Activated naive CD8-positive, alpha-beta T cell treated with anti-CD3 and anti-CD28 coated beads, Interleukin-2, amount 10 ng/mL, durations not matched to agents 7 days and 5 days (primary cell): ENCODE measurements at places on chromosomes 13 and 19. TPM values are rescaled to one million over a fixed set of nuclear protein-coding genes. Genes with fewer than 3 reads are reported as not detected.

- H3K4me3 ChIP-seq: no peak overlapping the region
- no peaks in the 10 kb centered on the region for H3K27me3 ChIP-seq
- H3K27ac ChIP-seq: no peak overlapping the region
- no peaks in the 10 kb centered on the region for H3K36me3 ChIP-seq
- DNase-seq: no peak
Observed at GRCh38 chr13:93716623-93717022, 490.0 kb downstream of the GPC6 start.

- no peak overlapping the region for H3K27ac ChIP-seq
- DNase-seq: no peak
- no peak overlapping the region for H3K4me3 ChIP-seq
- H3K4me1 ChIP-seq: no peaks in the 10 kb centered on the region
- H3K27me3 ChIP-seq: peaks cover 3% of the 10 kb centered on the region
Observed at GRCh38 chr13:102555914-102556553, 40.8 kb upstream of the TPP2 start.

DNA sequence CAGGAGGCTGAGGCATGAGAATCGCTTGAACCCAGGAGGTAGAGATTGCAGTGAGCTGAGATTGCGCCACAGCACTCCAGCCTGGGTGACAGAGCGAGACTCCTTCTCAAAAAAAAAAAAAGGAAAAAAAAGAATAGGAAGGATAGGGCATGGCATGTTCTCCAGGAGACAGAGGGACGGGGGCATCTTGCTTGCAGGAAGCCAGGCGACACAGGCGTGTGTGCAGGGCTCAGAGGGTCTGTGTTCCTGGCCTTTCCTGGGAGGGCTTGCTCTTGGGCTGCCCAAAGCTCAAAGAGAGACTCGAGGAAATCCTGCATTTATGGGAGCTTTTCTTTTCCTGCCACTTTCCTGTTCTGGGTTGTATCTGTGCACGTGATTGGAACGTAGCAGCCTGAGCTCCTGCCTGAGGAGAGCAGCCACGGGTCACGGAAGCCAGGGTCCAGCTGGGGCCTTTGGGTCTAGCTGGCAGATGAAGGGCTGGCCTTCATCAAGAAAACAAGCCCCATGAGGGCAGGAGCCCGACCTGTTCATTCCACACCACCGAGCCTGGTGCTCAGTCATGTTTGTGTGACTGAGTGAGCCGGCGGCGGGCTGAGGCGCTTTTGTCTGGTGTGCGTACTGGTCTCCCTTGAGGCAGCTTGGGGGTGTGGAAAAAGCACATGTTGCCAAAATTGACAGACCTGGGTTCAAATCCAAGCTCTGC lies 44.5 kb downstream of the CAPN12 start:
- peaks cover 7% of the 10 kb centered on the region for H3K36me3 ChIP-seq
- no peak for DNase-seq
- H3K27me3 ChIP-seq: no peaks in the 10 kb centered on the region

GRCh38 chr13:112956571-112957294 lies 12.3 kb upstream of the MCF2L start:
- H3K36me3 ChIP-seq: no peaks in the 10 kb centered on the region
- peaks cover 3% of the 10 kb centered on the region for H3K27me3 ChIP-seq
- no peak overlapping the region for H3K4me3 ChIP-seq
- no peak overlapping the region for H3K27ac ChIP-seq

- no peak for DNase-seq
- no peaks in the 10 kb centered on the region for H3K4me1 ChIP-seq
- H3K27me3 ChIP-seq: peaks cover 2% of the 10 kb centered on the region
- no peak overlapping the region for H3K4me3 ChIP-seq
- H3K27ac ChIP-seq: no peak overlapping the region
- no peaks in the 10 kb centered on the region for H3K36me3 ChIP-seq
Observed at GRCh38 chr13:78430166-78430791, 173.1 kb downstream of the POU4F1 start.

DNA sequence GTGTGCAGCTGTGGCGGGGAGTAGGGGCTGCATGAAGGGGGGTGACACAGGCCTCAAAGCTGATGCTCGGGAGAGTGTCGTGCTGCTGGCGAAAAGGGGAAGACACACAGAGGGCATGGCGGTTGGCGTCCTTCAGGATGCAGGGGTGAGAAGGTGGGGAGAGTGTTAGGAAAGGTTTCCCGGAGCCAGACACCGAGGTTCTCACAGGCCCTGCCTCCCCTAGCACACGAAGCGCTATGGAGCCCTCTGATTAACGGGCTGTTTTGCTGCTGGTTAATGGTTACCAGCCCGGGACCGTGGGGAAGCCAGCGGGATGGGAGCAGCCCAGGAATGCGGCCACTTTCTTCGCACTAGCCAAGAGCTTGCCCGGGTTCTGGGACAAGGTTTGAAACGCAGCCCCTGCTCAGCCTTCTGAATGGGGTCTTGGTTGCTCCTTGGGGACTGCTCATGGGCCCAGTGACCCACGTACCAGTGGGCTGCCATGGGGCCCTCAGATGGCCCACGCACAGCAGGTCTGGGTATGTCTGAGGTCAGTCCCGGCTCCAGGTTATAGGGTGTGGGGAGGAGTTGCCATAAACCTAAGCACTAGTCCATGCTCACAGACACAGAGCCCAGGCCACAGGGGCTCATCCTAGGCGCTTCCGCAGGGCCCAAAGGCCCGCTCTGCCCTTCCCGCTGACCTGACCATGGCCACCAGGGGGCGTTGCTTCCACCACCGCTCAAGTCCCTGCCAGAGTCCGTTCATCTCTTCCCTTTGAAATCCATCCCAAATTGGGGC lies 31.3 kb upstream of the ISYNA1 start:
- no peak overlapping the region for H3K4me3 ChIP-seq
- H3K27me3 ChIP-seq: no peaks in the 10 kb centered on the region
- peaks cover 7% of the 10 kb centered on the region for H3K36me3 ChIP-seq
- H3K4me1 ChIP-seq: peaks cover 14% of the 10 kb centered on the region

DNA sequence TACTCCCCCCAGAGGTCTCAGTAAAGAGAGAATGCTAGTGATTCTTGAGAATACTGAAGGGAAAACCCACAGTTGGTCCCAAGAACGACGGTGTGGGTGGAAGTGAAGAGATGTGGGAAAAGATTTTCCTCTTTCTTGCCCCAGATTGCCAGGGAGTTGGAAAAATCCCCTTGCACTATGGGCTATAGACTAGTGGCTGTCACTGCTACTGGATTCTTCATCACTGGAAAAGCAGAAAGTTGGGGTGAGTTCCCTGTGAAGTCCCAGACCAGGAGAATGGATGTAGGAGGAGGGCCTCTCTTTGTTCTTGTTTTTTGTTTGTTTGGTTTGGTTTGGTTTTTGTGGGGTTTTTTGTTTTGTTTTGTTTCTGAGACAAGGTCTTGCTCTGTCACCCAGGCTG lies 11.4 kb downstream of the LYPD3 start:
- no peaks in the 10 kb centered on the region for H3K36me3 ChIP-seq
- DNase-seq: no peak
- peaks cover 6% of the 10 kb centered on the region for H3K4me1 ChIP-seq

DNA sequence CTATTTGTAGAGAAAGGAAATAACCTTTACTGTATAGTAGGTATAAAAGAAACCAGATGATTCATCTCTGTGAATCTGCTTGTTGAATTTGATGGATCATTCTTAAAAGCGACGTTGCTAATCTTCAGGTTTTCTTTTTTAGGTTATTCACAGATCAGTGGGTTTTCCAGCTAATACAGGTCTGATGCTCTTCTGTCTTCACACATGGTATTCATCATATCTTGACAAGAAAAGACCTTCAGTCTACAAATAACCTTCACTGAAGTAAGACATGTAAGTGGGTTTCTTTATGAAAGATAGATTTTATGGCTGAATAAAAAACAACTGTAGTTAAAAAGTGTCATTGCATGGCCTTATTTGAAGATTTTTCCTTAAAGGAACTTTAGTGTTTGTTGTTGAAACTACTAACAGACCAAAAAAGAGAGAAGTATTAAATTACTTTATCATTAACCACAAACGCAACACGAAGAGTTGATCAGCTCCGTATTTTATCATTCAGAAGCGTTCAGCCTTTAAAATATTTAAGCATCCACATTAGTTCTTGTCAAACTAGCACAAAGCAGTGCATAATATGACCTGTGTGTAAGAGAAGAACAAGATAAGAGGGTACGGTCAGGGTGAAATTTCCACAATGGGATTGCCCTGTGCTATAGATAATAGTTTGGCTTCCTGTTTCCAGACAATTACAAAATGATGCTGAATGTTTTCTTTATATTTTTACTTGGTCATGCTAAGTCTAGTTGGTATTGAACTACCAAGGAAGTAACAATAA lies 299.5 kb downstream of the MZT1 start:
- H3K4me3 ChIP-seq: no peak overlapping the region
- no peaks in the 10 kb centered on the region for H3K4me1 ChIP-seq
- no peaks in the 10 kb centered on the region for H3K36me3 ChIP-seq

GRCh38 chr19:6652805-6653094 lies 17.2 kb downstream of the TNFSF14 start:
- DNase-seq: no peak
- no peaks in the 10 kb centered on the region for H3K27me3 ChIP-seq
- H3K4me1 ChIP-seq: peaks cover 51% of the 10 kb centered on the region
- H3K36me3 ChIP-seq: peaks cover 8% of the 10 kb centered on the region
- H3K27ac ChIP-seq: peak overlapping the region; percentile 83
- peak overlapping the region; percentile 24 for H3K4me3 ChIP-seq

DNA sequence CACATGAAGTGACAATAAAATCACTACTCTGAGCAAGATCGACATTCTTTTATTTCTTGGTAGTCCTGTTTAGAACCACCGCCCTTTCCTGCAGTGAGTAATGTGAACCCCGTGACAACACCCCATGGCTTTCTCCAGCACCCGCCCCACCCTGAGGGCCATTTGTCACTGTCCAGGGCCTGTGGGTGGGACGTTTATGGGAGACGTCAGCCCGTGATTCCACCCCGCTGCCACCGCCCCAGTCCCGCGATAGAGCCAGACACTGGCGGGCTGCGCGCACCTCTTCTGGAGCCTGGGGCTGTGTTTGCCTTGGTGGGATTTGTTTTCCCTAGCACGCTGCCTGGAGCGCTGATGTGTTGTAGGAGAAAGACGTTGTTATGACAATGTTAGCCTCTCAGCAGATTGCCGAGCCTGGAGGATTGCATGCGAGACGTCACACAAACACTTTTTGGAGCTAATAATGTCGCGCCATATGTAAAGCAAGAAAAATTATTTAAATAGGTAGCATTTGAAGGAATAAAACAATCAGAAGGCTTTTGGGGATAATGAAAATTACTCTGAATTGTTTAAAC lies 263.7 kb downstream of the TEX29 start:
- no peak for DNase-seq
- no peak overlapping the region for H3K4me3 ChIP-seq
- no peaks in the 10 kb centered on the region for H3K27me3 ChIP-seq

DNA sequence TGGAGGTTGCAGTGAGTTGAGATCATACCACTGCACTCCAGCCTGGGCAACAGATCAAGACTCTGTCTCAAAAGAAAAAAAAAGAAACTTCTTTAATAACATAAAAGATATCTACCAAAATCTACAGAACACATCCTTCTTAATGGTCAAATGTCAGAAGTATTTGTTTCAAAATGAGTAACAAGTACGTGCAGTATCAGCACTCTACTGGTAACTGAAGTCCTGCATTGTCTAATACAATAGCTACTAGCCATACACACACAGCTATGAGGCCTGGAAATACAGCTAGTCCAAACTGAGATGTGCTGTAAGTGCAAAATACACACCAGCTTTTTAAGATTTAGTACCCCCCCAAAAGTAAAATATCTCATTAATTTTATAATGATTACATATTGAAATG lies 88.1 kb downstream of the TSC22D1 start:
- H3K27ac ChIP-seq: no peak overlapping the region
- peaks cover 12% of the 10 kb centered on the region for H3K4me1 ChIP-seq
- H3K27me3 ChIP-seq: no peaks in the 10 kb centered on the region
- no peak for DNase-seq
- no peak overlapping the region for H3K4me3 ChIP-seq

- H3K36me3 ChIP-seq: peaks cover 6% of the 10 kb centered on the region
- H3K4me1 ChIP-seq: peaks cover 5% of the 10 kb centered on the region
- H3K27ac ChIP-seq: no peak overlapping the region
- peak; percentile 78 for DNase-seq
- no peaks in the 10 kb centered on the region for H3K27me3 ChIP-seq
- H3K4me3 ChIP-seq: no peak overlapping the region
Observed at GRCh38 chr19:44657211-44657921, 13.7 kb downstream of the PVR start.

DNA sequence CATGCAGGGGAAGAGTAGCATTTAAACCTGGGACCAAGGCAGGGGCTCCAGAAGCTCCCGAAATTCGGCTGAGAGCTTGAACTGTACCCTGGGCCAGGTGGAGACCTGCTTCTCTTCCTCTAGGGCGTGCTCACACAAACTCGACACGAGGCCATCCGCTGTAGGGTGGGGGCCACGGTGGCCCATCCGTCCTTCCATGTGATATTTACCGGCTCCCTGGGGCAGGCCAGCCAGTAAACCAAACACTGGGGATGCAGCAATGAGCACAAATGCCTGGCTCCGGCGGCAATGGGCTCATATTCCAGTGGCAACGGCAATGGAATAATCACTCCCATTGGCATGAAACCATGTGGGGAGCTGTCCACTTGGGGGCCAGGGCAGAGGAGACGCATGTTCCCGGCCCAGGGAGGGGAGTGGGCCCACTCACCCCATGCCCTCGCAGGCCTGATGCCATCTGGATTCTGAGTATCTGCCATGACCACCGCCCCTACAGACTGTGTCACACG lies 10.8 kb downstream of the SH3GL1 start:
- no peak overlapping the region for H3K27ac ChIP-seq
- H3K36me3 ChIP-seq: peaks cover 2% of the 10 kb centered on the region
- no peak for DNase-seq
- no peak overlapping the region for H3K4me3 ChIP-seq
- no peaks in the 10 kb centered on the region for H3K27me3 ChIP-seq

GRCh38 chr13:106492588-106493475 lies 42.6 kb downstream of the EFNB2 start:
- H3K27me3 ChIP-seq: peaks cover 64% of the 10 kb centered on the region
- no peak for DNase-seq
- H3K36me3 ChIP-seq: no peaks in the 10 kb centered on the region
- no peak overlapping the region for H3K4me3 ChIP-seq
- H3K27ac ChIP-seq: no peak overlapping the region
- H3K4me1 ChIP-seq: peaks cover 17% of the 10 kb centered on the region

GRCh38 chr13:20144141-20144850 lies 16.6 kb downstream of the GJA3 start:
- H3K4me1 ChIP-seq: peaks cover 3% of the 10 kb centered on the region
- H3K27me3 ChIP-seq: peaks cover 33% of the 10 kb centered on the region
- H3K27ac ChIP-seq: no peak overlapping the region
- no peak for DNase-seq
- no peaks in the 10 kb centered on the region for H3K36me3 ChIP-seq
- H3K4me3 ChIP-seq: no peak overlapping the region

The DCT gene
- total RNA-seq: 0.26 TPM

The CASP14 gene
- total RNA-seq: not detected

The FBXO27 gene
- total RNA-seq: not detected

The RGL3 gene
- total RNA-seq: not detected

The S1PR2 gene
- 6.4 TPM for total RNA-seq

The PINLYP gene
- 15.6 TPM for total RNA-seq

The MTRF1 gene
- total RNA-seq: 23.9 TPM

The CARM1 gene
- total RNA-seq: 31.5 TPM

The SLC5A5 gene
- 2.2 TPM for total RNA-seq

The POSTN gene
- total RNA-seq: not detected

The LPAR2 gene
- total RNA-seq: 73.8 TPM

The DNAAF3 gene
- total RNA-seq: 0.65 TPM

The TYROBP gene
- 11.2 TPM for total RNA-seq
